IPS DF 19.7 (cell line): ENCODE measurements at places on chromosomes 3 and 15.
A peak's percentile ranks its signal among the peaks of the same experiment; 100 is the strongest.

DNA sequence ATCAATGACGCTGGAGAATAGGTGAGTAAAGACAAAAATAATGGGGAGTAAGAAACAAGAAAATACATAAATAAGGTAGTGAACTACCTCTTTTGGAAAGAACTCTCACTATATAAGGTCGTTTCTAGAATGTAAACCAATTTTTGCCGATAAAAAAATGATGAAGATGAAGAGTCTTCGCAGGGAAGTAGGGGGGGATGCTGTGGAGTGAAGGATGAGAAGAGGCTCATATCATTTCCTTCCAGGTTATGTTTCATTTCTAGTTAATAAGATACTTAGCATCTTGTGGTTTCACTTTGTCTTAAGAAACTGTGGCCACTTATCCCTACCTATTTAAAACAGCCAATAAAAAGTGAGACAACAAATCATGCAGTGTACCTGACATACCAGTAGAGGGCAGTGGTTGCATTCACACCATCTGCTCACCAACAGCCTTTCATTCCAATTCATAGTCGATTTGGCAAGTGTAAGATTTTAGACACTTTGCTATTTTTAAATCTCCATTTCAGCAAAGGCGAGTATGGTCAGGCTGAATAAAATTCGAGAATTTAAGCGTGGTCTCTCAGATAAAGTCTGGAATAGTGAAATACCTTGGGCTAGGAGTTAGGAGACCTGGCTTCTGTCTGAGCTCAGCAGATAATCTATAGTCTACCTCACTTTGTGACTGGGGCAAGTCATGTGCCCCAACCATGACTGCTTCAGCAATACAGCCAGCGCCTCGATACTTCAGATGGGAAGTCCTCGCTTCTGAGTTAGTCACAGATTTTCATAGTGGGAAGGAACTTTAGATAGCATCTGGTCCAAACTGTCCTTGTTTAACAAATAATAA lies 28.9 kb upstream of the ICE2 start:
- DNase-seq: peak; percentile 45

DNA sequence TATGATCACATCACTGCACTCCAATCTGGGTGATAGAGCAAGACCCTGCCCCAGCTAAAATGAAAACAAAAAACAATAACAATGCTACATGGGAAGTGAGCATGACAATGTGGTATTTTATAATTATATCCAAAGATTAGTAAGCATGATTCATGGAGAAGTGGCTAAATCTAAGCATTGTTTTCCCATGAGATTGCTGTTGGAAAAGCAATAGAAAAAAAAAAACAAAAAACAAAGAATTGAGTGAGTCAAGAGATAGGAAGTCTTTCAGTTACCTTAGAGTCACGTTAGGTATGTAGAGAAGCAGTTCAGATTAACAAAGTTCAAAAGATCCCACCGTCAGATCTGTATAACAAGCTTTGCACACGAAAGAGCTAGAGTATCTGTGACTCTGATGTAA lies 210.3 kb upstream of the CNTN6 start:
- DNase-seq: no peak

DNA sequence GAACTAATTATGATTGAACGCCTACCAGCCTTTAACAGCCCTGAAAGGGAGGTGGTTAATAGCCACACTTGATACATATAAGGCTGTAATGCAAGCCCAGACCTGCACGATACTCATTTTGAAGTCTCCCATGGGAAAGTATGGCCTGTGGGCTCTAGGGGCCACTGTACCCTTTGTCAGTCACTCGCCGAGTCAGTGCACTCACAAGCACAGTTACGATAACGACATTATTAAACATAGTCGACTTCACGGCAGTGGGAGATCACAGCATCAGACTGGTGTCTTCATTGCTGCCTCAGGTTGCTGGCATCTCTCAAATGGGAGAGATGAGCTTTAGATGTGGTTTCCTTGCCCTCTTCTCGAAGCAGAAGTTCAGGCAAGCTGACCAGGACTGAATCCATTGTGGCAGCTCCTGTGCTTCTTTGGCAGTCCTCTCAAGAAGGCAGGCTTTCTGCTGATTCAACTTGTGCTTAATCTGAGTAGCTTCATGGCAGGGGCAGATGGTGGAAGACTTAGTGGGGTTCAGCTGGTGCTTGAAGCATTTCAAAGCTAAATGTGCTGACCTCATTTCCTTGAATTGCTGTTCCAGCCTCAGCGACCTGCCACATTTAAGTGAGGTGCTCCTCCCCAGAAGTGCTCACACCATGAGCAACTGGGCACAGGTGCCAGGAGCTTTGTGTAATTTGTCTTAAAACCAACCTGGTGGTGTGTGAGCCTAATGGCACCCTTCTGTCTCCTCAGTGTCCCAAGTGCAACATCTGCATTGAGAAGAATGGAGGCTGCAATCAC lies 15.8 kb upstream of the P4HTM start:
- DNase-seq: no peak

DNA sequence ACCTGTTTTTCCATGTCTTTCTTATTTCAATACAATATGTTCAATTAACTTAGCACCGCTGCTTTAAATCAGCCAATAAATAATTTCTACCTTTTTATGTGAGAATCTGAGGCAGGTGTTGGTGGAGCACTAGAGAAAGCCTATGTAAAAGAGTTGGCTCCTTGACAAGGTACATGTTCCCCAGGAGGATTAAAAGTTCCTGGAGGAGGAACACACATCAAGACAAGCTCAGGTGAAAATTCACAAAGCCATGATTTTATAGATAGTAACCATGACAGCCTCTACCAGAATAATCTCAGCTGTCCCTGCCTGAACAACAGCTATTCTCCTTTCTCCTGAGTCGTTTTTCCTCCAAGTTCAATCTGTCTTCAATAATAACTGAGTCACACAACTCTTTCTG lies 3.4 kb upstream of the ZBED2 start:
- DNase-seq: no peak

GRCh38 chr3:115071166-115071565 lies 75.9 kb downstream of the ZBTB20 start:
- DNase-seq: no peak

DNA sequence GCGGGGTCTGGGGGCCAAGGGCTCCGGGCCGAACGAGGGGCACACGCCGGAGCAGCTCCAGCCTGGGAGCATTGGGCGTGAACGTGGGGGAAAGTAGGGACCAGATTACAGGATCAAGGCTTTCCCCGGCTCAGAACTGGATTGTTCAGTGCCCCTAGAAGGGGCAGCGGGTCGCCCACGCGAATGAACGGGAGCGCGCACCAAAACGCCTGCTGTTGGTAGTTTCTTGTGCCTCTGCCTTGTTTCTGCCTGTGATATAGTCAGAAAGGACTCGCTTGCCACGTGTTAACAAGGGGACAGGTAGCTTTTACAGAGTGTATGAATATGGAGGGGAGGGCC lies 1.1 kb downstream of the CASR start:
- no peak for DNase-seq

GRCh38 chr3:29239376-29239775 lies 41.5 kb upstream of the RBMS3 start:
- no peak for DNase-seq

GRCh38 chr15:60509470-60509869 lies 30.5 kb upstream of the ICE2 start:
- no peak for DNase-seq

- no peak for DNase-seq
Measured at GRCh38 chr3:190645932-190646460, 132.1 kb downstream of the IL1RAP start.

- DNase-seq: no peak
Measured at GRCh38 chr3:34008836-34009809, 210.7 kb downstream of the PDCD6IP start.

- DNase-seq: no peak
Measured at GRCh38 chr3:74532446-74532845, 82.0 kb downstream of the CNTN3 start.

DNA sequence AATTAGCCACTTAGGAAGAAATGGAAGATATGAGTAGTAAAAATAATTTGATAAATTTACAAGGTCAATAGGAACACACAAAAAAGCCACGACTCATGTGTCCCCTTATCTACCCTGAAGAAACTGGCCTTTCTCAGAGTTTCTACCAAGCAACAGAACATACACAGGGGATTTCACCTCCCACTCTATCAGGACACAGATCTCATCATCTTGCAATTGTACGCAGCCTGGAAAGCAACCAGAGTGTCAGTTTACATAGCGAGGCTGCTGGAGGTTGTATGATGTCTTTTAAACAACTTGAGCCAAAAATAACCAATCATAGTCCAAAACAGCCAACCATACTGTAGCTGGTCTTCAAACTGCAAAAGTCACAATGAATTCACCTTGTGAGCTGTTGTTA lies 19.7 kb upstream of the LMOD3 start:
- DNase-seq: no peak

GRCh38 chr15:30062881-30063280 lies 19.9 kb upstream of the GOLGA8J start:
- no peak for DNase-seq

- DNase-seq: no peak
Measured at GRCh38 chr15:83062768-83063180, 4.3 kb downstream of the BTBD1 start.

- no peak for DNase-seq
Measured at GRCh38 chr3:2114617-2115275, 16.1 kb downstream of the CNTN4 start.

GRCh38 chr3:9809239-9809614 lies 835 bp upstream of the TTLL3 start:
- DNase-seq: no peak

GRCh38 chr3:113222451-113223086 lies 11.2 kb downstream of the BOC start:
- no peak for DNase-seq

- DNase-seq: no peak
Measured at GRCh38 chr3:112092496-112093179, 6.4 kb downstream of the C3orf52 start.

GRCh38 chr3:129261894-129262293 lies 12.5 kb downstream of the COPG1 start:
- DNase-seq: no peak
